Sigmoid colon (tissue), 7 donors: ENCODE measurements at places on chromosomes 4 and X. TPM values are rescaled to one million over a fixed set of nuclear protein-coding genes. Genes with fewer than 3 reads are reported as not detected.

- no peak for DNase-seq
These were observed 253.9 kb downstream of the OPHN1 start for GRCh38 chrX:68179355-68179754.

GRCh38 chrX:2374086-2374485 lies 126.7 kb downstream of the DHRSX start:
- no peak for DNase-seq

DNA sequence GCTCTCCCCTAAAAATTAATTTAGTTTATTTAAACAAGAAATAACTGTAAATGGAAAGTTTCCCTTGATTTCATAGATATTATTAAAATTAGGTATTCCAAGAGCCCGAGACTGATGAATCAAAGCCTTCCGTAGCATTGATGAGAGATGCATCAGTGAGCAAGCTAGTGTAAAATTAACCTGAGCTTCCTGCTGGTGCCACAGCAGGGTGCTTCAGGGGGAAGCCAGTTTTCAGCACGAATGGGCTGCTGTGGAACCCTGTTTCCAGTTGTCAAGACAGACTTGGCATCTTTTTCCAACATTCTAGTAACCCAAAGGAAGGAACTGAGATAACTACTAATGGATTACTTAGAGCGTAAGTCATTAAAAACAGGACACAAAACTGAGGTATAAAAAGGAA lies 221.7 kb downstream of the RBMX2 start:
- no peak for DNase-seq

GRCh38 chr4:101958547-101958946 lies 168.0 kb downstream of the BANK1 start:
- DNase-seq: no peak

- no peak for DNase-seq
These were observed 256.8 kb upstream of the VCX start for GRCh38 chrX:7586126-7586525.

The MAGEE2 gene
- not detected for total RNA-seq

The IRAK1 gene
- total RNA-seq: 41.7 TPM

- DNase-seq: no peak
These were observed 80.8 kb downstream of the ANKRD50 start for GRCh38 chr4:124631760-124632159.

DNA sequence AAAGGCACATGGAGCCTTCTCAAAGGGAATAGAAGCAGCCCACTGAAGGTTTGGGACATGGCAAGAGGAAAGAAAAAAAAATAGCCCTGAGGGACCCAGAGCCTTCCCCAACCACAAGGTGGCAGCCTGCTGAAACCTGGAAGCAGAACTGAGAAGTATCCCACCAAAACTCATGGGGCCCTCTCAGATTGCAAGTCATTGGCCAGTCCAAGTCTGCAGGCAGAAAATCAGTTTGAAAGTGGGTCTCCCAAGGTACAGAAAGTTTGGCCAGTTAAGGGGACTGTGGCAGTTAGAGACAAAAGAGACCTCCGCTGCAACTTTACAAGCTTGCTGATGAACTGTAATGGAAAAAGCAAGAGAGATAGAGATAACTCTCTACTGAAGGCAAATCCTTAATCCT lies 155.8 kb downstream of the ANTXR2 start:
- no peak for DNase-seq

- no peak for DNase-seq
These were observed 1.3 kb downstream of the CHST7 start for GRCh38 chrX:46574774-46575381.

GRCh38 chrX:152992115-152992514 lies 1.8 kb downstream of the PNMA5 start:
- no peak for DNase-seq

The DCAF8L2 gene
- total RNA-seq: not detected

GRCh38 chr4:112341033-112341432 lies 43.9 kb downstream of the ALPK1 start:
- no peak for DNase-seq

The SSX1 gene
- total RNA-seq: not detected

The NKX3-2 gene
- total RNA-seq: 20.3 TPM

DNA sequence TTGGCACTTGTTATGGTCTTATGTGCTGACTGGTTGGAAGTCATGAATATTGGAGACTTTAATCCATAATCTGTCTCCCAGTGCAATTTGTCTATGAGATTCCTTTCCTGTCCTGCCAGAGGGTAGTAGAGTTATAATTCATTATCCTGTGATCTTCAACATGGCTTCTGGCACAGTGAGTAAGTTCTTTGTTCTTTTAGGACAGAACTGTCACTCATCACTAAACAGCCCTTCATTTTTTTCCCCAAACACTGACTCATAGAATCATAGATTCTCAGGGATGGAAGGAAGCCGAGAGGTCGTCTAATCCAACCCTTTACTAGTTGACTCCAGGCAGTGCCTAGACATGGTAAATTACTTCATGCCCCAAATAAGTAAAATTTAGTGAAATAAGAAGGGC lies 78.4 kb downstream of the LUZP4 start:
- DNase-seq: no peak

- no peak for DNase-seq
These were observed 28.8 kb downstream of the REPS2 start for GRCh38 chrX:16975233-16975632.

DNA sequence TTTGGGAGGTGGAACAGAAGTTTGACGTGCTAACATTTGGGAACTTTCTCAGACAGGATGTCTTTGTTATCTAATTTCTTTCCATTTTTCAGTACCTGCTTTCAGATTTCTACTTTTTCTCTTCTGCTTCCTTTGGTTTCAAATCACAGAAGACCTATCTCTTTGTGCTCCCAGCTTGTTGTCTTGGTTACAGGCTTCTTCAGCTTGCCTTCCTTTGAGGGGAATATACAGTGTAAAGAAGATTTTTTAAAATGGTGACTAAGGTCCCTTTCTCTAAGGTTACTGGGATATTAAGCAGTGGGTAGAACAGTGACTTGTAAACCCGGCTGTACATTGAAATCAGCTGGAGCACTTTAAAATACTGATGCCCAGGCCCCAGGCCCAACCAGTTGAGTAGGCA lies 48.0 kb downstream of the TMEM164 start:
- DNase-seq: no peak

The USP17L18 gene
- total RNA-seq: not detected

The CBR4 gene
- total RNA-seq: 21.0 TPM

DNA sequence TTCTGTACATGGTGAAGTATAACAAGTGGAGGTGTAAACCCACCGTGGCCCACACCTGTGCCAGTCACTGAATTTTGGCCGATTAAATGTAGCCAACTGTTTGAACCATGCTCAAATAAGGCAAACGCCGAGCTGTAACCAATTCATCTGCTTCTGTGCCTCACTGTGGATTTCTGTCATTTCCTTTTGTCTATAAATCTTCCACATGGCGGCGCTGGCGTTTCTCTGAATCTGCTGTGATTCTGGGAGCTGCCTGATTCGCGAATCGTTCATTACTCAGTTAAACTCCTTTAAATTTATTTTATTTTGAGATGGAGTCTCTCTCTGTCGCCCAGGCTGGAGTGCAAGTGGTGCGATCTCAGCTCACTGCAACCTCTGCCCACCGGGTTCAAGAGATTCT lies 19.2 kb downstream of the SUPT20HL2 start:
- DNase-seq: no peak

The ETDB gene
- total RNA-seq: not detected

The TEC gene
- total RNA-seq: 1.3 TPM

DNA sequence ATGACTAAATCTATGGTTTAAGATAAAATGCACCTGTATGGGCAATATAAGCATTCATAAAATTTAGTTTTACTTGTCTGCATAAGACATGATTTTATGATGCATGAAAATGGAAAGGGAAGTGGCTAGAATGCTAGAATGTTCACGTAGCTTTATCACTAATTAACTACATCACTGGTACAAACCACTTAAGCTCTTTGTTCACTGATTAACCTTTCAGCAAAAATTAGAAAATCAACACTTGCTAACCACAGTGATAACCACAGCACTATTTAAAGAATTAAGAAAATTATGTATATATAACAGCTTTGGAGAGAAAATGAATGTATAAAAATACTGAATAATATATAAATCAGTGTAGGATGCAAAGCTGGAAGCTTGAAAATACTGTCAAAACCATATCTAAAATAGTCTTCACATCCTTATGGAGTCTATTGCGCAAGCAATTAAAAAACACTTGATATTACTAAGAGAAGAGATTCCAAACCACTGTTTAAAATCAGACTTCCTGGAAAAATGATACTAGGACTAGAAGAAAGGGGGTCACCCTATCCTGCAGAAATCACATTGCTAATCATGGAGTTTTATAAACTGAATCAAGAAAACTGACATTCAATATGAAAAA lies 51.9 kb downstream of the EFHC2 start:
- DNase-seq: no peak

GRCh38 chrX:106042296-106042695 lies 3.8 kb upstream of the SERPINA7 start:
- DNase-seq: no peak

- no peak for DNase-seq
These were observed 254.2 kb downstream of the DHX15 start for GRCh38 chr4:24330172-24330571.

DNA sequence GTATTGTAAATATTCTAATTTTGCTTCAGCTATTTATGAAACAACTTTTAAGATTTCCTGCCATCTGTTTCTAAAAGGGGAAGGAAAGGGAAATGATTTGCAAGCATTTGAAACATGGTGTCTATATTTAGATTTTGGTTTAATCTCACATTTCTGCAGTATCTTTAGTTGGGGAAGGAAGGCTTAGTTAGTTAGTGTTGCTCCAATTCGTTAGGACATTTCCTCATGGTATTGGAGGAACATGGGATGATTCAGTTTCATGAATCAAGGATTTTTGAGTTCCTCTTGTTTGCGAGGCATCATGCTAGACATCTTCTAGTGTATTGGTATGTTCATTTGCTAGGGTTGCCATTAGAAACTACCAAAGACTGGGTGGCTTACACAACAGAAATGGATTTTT lies 20.5 kb upstream of the TMEM192 start:
- DNase-seq: no peak

DNA sequence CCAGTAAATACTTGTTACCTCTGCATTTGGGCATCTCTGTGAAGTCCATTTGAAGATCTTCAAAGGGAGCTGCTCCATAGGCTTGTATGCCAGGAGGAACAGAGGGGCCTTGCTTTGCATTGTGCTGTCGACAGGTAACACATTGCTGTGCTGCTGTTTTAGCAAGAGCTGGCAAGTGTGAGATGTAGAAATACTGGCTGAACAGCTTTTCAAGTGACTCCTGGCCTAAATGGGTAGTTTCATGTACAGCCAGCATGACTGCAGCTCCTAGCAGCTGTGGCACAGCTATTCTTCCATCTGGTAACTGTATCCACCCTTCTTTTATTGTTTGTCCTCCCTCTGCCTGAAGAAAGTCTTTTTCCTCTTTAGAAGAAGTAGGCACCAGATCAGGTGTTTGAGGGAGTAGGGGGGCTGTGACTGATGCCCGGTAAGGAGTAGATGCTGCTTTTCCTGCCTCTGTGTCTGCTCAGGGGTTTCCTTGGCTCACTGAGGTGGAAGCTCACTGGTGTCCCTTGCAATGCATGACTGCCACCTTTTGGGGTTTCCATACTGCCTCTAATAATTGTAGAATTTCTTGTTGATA lies 965.3 kb downstream of the CCSER1 start:
- DNase-seq: no peak

GRCh38 chr4:173264245-173264644 lies 69.9 kb downstream of the HMGB2 start:
- DNase-seq: no peak

DNA sequence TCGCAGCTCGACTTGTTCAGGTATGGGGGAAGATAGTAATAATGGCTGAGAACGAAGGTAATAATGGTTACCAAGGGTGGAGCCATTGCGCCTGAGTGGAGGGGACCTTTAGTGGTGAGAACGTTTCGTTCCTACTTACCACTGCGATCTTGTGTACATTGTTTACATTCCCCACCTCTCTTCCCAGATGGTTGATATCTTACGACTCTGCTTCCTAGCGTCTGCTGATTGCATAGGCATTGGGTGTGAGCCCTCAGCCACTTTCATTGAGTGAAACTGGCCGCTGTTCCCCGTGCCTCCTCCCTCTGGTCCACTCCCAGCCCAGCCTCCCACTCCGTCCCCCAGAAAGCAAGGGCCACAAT lies 850 bp downstream of the IGBP1 start:
- DNase-seq: no peak

DNA sequence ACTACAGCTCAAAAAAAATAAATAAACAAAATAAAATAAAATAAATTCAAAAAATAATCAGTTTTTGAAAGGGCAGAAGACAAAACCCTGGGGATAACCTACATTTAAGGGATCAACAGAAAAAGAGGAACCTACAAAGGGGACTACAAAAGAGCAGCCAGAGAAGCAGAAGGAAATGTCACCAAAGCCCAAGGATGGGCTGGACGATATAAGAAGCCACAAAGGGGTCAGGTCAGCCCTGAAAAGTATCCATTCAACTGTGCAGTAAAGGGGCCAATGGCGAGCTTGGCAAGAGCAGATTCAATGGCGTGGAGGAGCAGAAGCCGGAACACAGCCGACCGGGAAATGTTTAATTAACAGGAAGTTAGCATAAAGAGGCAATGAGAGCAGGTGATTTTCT lies 16.9 kb downstream of the ACOT9 start:
- DNase-seq: no peak

- DNase-seq: no peak
These were observed 24.2 kb upstream of the MXRA5 start for GRCh38 chrX:3370656-3371055.

- no peak for DNase-seq
These were observed 78.2 kb downstream of the FAM47A start for GRCh38 chrX:34053931-34054330.

DNA sequence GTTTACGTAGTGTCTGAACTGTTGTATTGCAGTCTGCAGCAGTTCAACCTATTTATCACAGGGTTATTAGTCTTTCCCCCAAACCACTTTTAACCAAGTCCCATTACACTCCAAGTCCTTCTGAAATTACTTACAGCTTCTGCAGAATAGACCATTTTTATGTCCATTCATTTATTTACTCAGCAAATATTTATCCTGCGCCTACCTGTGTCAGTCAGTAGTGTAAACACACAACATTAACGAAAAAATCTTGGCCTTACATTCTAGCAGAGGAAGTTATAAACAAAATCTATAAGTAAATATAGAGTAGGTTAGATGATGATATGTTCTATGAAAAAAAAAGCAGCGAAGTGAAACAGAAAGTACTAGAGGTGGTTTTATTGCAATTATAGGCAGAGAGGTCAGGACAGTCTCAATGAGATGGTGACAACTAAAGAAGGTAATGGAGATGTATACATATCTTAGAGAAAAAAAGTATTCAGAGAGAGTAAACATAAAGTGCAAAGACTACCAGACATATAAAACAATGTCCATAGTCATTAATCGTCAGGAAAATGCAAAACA lies 534.7 kb downstream of the KCNIP4 start:
- no peak for DNase-seq

DNA sequence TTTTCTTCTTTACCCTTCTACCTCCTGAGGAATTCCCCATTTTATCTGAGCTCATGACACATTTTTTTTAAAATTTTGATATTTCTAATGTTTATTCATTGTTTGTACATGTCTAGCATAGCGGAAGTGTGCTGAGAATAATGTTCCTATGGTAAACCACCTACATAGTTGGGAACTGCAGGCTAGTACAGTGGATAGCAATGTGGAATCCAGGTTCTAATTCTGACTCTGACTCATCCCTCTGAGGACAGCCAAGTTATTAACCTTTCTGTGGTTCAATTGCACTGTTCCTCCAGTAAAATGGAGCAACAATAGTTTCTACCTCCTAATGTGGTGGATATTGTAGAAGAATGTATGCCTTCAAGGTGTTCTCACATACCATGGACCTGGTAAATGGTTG lies 20.6 kb upstream of the APELA start:
- no peak for DNase-seq
